ENCODE measurements at places on chromosomes 3 and 15. TPM values are rescaled to one million over a fixed set of nuclear protein-coding genes. Genes with fewer than 3 reads are reported as not detected.

GRCh38 chr3:105916767-105917166, 48.0 kb upstream of the CBLB start:
- no peak for DNase-seq

DNA sequence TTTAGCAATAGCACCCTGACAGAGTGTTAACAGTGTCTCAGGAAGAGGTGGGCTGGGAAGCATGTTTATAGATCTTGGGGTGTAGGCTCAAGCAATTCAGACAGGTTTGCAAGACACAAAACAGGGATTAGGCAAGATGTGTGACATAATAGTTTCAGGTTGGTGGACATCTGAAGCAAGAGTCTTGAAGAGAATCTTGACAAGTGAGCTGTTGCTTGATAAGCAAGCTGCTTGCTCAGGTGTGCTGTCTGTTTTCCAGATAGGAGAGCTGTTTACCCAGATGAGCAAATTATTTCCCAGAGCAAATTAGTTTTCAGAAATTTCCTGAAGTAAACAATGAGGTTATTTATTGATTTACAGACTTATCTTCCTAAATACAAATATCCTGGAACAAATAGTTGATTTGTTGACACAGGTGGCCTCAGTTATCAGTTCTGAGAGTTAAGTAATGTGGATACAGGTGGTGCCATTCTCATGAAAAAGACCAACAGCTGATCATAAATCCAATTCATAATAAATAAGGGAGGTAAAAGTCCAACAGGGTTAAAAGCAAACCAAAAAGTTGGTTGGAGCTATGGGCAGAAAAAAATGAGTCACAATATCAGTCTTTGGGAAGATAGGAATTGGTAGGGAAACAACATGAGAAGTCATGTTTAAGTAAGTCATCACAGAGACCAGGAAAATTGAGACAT, 437.3 kb downstream of the TBL1XR1 start:
- no peak for DNase-seq

DNA sequence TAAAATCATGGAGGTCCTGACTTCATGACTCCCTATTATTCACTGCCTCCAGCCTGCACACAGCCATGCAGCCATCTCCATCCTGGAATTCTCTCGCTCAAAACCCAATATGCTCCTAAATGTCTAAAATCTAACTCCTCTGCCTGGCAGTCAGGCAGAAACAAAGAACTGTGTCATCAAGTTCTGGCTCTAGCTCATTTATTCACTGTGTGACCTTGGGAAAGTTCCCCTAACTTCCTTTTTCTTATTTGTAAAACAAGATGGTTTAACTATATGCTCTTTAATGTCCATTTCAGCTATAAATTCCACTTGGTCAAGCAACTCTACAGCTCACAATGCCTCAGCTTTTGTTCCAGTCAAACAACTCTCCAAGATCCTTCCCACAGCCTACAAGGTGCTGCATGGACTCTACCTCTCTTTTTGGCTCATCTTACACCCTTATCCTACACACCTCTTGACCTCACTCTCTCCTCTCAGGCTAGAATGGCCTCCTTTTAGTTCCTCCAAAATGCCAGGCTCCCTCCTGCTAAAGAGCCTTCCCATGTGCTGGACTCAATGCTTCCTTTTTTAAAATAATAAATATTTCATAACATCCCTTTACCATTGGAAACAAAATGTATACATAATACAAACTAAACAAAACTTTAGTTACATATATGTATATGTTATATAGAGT, 16.4 kb downstream of the PIK3CB start:
- DNase-seq = no peak

GRCh38 chr3:54358969-54359694, 236.8 kb downstream of the CACNA2D3 start:
- no peak for DNase-seq

DNA sequence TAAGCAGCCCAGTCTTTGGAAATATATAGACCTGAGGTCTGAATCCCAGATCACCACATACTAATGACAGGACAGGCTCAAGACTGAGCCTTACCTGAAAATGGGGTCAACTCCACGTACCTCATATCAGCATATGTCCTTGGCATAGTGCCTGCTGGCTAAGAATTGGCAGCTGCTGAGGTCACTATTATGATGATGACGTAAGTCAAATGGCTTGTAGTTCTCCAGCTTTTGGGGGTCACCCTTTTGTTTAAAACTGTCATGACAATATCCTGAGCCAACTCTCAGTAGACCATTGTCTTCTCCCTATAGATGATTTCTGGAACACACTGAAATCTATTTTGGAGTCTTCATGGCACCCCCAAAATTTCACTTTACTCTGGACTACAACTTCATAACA, 16.8 kb upstream of the CADPS start:
- DNase-seq = no peak

GRCh38 chr15:59210186-59210585, 3.5 kb downstream of the LDHAL6B start:
- no peak for DNase-seq

DNA sequence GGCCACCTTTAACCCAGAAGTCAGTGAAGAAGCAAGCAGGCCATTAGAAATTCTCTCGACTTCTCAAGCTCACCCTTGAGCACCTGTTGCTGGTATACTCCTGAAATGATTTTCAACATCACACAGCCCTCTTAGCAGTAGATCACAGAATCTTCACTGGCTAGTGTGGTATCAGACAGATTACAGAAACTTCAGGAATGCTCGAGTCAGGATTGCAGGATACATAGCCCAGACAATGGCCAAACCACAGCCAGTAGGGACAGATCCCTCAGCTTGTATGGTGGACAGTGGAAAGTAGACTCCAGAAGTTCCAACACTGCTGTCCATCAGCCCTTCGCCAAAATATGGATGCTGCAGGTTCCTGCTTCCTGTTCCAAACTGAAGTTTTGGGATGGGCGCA, 4.5 kb upstream of the KLHL40 start:
- peak; percentile 56 for DNase-seq

- no peak for DNase-seq
Measured at GRCh38 chr15:66594344-66594743, 28.5 kb upstream of the LCTL start.

GRCh38 chr3:169128579-169128978, 534.9 kb downstream of the MECOM start:
- peak; percentile 17 for DNase-seq

Gene TNNC1
- polyA plus RNA-seq = not detected

Gene VIPR1
- polyA plus RNA-seq = not detected

Gene TRIM42
- not detected for polyA plus RNA-seq

Measured in GM23248 (cell line).